ENCODE measurements at places on chromosomes 6 and 20.

- no peak for DNase-seq
Observed at GRCh38 chr20:48841196-48841874, 13.5 kb upstream of the PREX1 start.

GRCh38 chr6:6891949-6892461 is 215.8 kb upstream of the RREB1 start:
- DNase-seq = peak; percentile 56

DNA sequence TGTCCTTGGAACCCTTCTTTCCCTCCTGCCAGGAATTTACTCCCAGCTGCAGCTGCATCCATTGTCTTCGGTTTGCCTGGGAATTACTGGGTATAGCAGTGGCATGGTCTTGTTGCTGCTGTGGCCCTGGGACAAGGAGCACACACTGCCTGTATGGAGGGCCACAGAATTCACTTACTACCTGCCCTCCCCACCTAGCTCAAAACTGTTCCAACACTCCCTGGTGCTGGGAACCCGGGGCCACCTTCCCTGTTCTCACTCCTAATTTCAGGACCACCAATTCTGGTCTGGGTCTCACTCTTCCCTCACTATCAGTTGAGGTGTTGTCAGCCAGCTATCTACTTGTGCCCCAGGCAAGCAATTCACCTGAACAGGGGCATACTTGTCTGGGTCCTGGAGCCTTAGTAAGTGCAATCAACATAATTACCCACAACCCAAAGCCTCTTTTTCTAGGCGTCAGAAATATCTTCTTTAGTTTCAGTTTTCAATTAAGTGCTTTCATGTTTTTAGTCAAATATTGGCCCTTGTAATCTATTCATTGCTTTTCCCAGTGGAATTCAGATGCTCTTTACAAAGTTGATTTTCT is 47.2 kb downstream of the METTL24 start:
- no peak for DNase-seq

DNA sequence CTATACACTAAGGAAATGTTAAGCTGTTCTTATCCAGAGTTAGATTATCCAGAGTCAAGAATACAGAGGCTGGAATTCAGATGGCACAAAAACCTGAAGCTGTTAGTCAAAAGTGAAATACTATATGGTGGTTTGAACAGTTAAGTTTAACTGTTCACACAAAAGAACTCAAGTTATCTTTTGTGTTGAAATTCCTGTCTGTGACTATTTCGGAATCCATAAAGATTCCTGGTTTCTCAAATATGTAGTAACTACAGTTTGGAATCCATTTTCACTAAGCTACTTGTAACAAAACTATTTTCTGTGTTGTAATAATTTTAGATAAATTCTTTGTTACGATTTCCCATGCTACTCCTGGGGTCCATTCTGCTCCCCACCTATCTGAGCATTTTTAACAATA is 24.5 kb downstream of the FIG4 start:
- no peak for DNase-seq

DNA sequence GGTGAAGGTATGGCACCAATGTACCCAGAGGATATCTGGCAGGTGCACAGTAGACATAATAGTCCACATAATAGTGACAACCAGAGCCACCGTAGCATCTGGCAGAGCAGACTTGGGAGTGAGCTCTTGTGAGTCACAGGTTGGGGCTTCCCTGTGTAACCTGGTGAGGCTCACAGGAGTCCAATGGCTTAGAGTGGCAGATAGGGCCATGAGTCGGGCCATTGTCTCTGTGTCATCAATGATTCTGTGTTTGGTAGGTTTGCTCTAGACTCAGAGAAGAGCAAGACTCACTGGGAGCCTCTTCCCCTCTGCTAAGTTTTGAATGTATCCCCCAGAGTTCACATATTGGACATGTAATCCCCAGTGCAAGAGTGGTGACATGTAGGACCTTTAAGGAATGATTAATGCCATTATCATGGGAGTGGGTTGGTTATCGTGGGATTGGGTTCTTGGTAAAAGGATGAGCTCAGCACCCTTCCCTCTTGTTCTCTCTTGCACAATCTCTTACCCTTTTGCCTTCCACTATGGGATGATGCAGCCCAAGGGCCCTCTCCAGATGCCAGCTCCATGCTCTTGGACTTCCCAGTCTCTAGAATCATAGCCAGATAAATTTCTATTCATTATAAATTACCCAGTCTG is 22.6 kb upstream of the SIRPA start:
- DNase-seq = peak; percentile 24

DNA sequence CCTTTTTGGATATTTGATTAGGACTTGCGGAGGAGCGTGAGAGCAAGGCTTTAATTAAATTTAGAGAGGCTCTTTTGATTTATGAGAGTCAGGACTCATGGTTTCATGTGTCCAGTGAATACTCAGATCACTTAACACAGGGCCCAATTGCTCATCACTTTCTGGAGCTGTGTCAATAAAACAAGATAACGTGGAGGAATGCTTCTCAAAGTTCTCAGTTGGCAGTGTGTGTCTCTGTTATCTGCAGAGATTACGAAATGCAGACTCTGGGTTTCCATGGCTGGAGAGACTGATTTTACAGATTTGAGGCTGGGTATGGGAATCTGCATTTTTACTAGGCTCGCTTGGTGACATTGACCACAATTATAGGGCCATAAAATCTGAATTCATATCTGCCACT is 335.8 kb upstream of the FLRT3 start:
- DNase-seq = no peak

DNA sequence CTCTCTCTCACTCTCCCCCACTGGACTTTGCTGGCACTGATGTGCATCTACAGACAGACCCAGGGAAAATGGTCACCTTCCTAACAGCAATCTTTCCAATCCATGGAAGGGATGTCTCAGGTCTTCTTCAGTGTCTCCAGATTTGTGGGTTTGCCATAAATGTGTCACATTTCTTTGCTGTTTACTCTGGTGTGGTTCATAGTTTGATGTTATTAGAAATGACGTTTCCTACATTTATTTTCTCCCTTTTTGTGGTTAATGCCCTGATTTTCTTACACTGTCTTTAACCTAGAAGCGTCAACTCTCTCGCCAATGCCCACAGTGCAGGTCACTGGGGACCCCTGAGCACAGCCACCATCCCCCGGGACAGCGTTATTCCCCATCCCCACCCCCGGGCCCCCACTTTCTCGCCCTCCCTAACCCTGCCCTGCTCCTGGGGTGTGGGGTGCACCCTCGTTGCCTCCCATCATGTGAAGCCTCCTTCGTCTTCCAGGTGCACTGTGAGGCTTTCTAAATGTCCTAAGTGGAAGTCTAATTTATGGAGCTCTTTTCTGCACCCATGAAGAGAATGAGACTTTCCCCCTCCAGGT is 86.5 kb downstream of the YTHDF1 start:
- DNase-seq = no peak

DNA sequence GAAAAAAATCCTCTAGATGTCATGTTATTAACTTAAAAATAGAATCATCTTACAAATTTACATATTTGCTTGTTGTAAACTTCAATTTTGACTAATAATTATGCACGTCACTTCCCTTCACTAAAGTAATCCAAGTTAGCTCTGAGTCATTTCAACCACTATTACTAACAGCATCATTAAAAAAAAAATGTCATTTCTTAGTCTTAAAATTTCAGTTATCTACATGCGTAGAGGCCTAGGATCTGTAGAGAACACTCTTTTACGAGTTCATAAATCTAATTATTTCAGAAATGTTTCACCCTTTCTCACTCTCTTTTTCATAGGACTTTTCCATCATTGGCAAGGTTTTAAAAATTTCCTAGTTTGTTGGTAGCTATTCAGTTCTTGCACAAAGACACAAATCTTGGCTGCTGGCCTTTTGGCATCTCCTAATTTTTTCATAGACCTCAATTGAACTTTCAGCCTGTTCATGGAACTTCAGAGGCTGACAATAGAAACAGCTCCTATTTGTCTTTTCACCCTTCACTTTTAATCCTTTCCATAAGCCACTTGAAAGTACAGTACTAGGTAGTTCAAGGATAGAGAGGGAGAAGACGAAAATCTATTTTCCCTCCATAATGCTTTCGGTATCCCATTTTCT is 61.5 kb downstream of the OGFRL1 start:
- DNase-seq = no peak

GRCh38 chr6:28251661-28252008 is 434 bp downstream of the ZKSCAN4 start:
- no peak for DNase-seq

GRCh38 chr6:131914234-131914633 is 36.9 kb downstream of the CCN2 start:
- DNase-seq = no peak

DNA sequence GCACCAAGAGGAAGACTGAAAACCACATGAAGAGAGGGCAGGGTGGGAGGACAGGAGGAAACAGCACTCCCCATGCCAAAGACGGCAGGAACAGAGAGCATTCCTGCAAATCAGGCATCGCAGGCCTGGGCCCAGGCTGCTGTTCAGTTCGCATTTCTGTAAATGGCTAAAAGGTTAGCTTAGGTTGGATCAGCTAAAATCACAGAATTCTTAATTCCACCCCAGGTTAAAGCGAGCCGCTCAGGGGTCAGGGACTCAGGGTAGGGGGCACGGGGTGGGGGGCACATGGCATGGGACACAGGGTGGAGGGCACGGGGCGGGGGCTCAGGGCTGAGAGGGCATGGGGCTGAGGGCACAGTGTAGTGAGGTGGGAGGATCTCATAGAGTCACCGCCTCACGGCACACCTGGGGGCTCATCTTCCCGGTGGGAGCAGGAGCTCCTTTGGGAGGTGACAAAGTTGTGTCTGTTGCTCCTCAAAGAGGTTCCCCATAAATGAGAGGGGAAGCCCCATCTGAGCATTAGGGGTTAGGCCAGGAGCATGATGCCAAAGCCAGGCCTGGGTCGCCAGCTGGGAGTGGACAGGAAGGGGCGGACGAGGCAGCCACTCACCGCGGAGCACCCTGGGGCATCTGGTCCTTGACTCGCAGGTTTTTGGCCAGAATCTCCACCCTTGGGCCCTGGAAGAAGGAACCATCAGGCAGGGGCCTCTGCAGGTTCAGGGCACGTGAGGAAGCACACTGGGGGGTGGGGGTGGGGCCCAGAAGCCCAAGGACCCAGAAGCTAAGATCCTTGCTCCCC is 200.7 kb downstream of the PREX1 start:
- peak; percentile 9 for DNase-seq

DNA sequence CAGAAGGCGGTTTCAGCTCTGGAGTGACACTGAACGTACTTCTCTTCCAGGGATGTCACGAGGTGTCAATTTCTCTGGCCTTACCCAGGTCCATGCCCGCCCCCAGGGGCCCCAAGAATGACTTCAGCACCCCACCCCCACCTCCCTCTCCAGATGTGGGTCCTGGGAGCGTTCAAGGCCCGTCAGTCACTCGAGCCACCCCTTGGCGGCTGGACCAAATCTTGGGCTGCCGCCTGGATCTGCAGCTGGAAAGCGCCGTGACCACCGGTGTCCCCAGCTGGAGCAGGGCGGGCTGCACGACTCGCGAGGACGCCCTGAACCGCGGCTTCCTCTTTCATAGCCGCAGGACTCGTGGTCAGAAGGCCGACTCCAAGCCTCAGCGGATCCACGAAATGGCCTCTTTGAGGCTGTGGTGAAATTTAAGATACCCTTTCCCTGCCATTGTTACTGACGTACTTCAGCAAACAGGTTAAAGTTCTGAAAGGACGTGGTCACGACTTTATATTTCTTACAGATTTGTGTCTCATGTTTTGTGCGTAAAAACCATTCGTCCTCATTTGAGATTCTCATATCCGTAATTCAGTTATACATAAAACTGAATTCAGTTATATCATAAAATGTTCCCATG is 29.3 kb downstream of the TRIM38 start:
- DNase-seq = peak; percentile 93

DNA sequence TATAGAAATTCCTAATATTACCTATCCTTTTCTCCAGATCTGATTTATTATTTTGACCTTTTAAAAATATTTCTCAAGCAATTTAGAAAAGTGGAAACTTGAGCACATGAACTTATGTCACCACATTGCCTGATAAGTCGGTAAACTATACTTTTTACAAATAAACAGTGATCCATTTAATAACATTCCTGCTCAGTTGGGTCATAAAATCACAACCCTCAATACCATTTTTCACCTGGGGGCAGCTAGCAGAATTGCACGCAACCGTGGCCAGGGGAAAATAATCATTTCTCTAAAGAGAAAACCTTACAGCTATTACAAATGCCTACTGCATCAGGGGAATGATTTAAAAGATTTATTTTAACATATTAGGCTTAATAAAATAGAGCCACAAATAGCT is 614.5 kb downstream of the PHF3 start:
- DNase-seq = no peak

- peak; percentile 98 for DNase-seq
Observed at GRCh38 chr20:46206025-46206424, 87.9 kb downstream of the CD40 start.

DNA sequence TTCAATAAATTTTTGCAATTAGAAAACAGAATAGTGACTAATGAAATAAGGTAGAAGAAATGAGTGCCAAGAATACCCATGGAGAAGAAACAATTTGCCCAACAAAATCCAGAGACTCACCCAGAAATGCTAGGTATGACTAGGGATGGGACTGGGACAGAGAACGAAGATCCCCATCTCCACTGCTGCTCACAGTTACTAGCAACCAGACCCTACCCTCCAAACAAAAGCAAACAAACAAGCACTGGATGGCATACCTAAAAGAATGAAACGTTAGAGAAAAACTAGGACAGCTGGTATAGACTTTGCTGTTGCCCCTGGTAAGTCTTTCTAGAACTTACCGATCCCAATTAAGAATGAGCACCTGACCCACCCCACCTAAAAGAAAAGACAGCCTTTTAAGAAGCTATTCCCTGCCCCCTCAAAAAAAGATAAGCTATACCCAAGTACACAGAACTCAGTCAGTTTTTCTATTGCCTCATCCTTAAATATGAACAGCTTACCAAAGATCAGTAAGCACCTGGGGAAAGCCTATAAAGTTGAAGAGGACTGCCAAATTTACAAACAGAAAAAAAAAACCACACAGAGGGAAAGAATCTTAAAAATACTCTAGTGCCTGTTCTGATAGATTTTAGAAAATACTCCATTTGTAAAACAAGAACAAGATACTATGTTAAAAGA is 31.7 kb downstream of the REPS1 start:
- no peak for DNase-seq

DNA sequence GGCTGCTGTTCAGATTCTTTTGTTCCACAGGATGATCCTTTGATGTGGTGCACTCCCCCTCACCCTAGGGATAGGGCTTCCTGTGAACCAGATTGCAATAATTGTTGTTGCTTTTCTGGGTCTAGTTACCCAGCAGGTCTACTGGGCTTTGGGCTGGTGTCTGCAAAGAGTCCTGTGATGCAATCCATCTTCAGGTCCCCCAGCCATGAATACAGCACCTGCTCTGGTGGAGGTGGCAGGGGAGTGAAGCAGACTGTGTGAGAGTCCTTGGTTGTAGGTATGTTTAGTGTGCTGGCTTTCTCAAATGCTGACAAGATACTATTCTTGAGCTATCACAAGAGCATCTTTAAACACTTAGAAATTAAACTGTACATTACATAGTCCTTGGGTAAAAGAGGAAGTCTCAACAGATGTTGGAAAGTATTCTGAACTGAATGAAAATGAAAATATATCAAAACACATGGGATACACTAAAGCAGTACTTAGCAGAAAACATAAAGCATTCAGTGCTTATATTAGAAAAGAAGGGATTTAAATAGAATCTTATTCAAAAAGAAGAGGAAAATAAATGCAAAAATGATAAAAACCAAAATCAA is 49.1 kb upstream of the CCR6 start:
- DNase-seq = peak; percentile 70
